M059J (cell line): ENCODE measurements at places on chromosomes 1 and 21. TPM values are rescaled to one million over a fixed set of nuclear protein-coding genes. Genes with fewer than 3 reads are reported as not detected.

The C1orf141 gene
- not detected in 2 replicates for total RNA-seq

The GJA4 gene
- total RNA-seq = not detected in 2 replicates

The OR4F16 gene
- not detected in 2 replicates for total RNA-seq

The AP4B1 gene
- total RNA-seq = 17.9 and 18.9 TPM in 2 replicates

The PLK3 gene
- 8.0 and 9.5 TPM in 2 replicates for total RNA-seq

The DIRAS3 gene
- total RNA-seq = 1.6 and 2.0 TPM in 2 replicates

The HTR1D gene
- 0.22 and 0.39 TPM in 2 replicates for total RNA-seq

The RHBDL2 gene
- 4.1 and 5.7 TPM in 2 replicates for total RNA-seq

The HRNR gene
- not detected in 2 replicates for total RNA-seq

The LEMD1 gene
- not detected in 2 replicates for total RNA-seq

The SERTAD4 gene
- 1.8 and 4.2 TPM in 2 replicates for total RNA-seq

The OLIG2 gene
- total RNA-seq = not detected in 2 replicates

The KCNE1 gene
- 0.32 TPM in 1 of 2 replicates, not detected in the other for total RNA-seq

The PRR9 gene
- not detected in 2 replicates for total RNA-seq

The RGS1 gene
- total RNA-seq = not detected in 2 replicates

The ZBTB8A gene
- total RNA-seq = 3.2 and 6.3 TPM in 2 replicates

The PROX1 gene
- 0.02 and 0.17 TPM in 2 replicates for total RNA-seq

The PAPPA2 gene
- 0.05 TPM in 1 of 2 replicates, not detected in the other for total RNA-seq

The TMED5 gene
- 95.3 and 113 TPM in 2 replicates for total RNA-seq

The EYA3 gene
- total RNA-seq = 20.0 and 25.4 TPM in 2 replicates

The TCP10L gene
- 0.30 TPM in 1 of 2 replicates, not detected in the other for total RNA-seq

The NFASC gene
- 17.6 and 24.1 TPM in 2 replicates for total RNA-seq

The PLCH2 gene
- total RNA-seq = not detected in 2 replicates

The CSRP1 gene
- total RNA-seq = 565 and 854 TPM in 2 replicates

The FAM72D gene
- 8.3 and 8.6 TPM in 2 replicates for total RNA-seq

The SIM2 gene
- total RNA-seq = 0.59 and 1.8 TPM in 2 replicates

The TTLL7 gene
- total RNA-seq = 5.7 and 13.4 TPM in 2 replicates

The AMY1A gene
- total RNA-seq = not detected in 2 replicates

The SLC45A1 gene
- total RNA-seq = 0.27 TPM in 1 of 2 replicates, not detected in the other

The SLC44A3 gene
- total RNA-seq = 1.4 and 2.8 TPM in 2 replicates

The OR2L5 gene
- total RNA-seq = not detected in 2 replicates

The LCE1F gene
- not detected in 2 replicates for total RNA-seq

The ANGEL2 gene
- total RNA-seq = 19.1 and 31.8 TPM in 2 replicates

The ALPL gene
- 0.71 TPM in 1 of 2 replicates, not detected in the other for total RNA-seq

The LRRC39 gene
- 0.07 and 0.20 TPM in 2 replicates for total RNA-seq

The CFHR1 gene
- total RNA-seq = not detected in 2 replicates

The COL8A2 gene
- 1.7 and 2.2 TPM in 2 replicates for total RNA-seq

The CD52 gene
- total RNA-seq = not detected in 2 replicates
